ENCODE measurements at places on chromosomes 7 and 10.

GRCh38 chr7:111265394-111265793, 174.5 kb downstream of the LRRN3 start:
- no peak for DNase-seq

DNA sequence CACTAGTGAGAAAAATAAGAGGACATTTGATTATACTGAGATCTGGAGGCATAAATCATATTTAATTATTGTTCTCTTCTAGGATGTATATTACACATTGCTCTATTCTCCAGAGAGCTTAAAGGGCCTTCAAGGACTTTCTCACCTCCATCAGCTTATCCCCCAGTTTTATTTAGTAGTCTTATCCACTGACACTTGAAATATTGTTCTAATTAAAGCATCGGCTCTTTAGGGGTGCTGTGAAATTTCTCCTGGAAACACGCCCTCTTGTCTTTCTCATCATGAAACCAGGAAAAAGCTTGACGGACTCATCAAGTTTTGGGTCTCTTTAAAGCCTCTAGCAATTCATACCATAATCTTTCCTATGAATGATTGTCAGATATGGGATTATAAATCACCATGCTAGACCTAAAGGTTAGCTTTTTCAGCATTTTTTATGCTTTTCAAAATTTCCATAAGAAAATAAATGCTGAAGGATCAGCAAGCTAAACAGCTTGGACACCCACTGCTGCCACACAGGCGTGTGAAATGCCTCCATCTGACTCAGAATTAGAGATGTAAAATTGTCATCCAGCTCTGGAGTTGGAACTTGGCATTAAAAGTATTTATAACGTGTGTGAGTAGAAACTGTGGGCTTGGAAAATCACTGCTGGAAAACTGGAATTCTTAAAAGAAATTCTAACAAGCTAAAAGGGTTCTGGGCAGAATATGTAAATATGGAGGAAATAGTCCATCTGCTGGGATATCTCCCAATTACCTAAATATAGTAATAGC, 216.3 kb downstream of the CHRM2 start:
- DNase-seq, result no peak

- DNase-seq, result no peak
Observed at GRCh38 chr10:79066411-79067240, 2.1 kb upstream of the ZMIZ1 start.

DNA sequence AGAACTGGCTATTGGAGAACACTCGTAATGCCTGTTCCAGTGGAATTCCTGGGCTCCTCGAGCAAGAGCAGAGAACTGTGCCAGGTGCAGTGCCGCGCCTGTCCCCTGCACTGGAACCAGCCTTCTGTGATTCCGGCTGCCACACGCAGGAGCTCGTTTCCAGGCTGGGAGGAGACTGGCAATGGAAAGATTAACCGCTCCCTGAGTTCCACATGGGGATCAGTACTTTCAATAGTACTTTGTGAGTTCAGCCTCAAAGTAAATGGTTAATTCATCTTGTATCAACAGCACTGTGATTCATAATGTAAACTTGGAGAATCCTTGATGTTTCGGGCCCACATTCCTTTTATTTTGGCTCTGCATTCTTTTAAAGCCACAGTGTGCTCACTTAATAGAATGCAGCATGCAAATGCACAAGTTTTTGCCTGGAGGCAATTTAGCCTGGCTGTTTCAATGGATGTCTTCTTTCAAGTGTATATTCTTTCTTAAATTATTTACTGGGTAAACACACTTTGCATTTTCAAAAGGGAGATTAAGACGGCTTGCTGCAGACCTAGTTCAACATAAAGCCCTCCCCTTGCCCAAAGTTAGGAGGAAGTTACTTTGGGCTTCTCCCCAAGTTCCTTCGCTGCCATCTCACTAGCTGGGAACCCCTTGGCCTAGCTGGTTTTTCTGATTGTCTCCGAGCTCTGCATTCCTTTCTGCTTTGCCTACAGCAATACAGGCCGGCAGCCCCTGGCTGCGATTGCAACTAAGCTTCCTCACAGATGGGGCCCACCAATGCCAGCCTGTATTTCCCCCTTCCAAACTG, 138.1 kb upstream of the TCF7L2 start:
- no peak for DNase-seq

- no peak for DNase-seq
Observed at GRCh38 chr10:110493832-110494426, 3.8 kb upstream of the DUSP5 start.

DNA sequence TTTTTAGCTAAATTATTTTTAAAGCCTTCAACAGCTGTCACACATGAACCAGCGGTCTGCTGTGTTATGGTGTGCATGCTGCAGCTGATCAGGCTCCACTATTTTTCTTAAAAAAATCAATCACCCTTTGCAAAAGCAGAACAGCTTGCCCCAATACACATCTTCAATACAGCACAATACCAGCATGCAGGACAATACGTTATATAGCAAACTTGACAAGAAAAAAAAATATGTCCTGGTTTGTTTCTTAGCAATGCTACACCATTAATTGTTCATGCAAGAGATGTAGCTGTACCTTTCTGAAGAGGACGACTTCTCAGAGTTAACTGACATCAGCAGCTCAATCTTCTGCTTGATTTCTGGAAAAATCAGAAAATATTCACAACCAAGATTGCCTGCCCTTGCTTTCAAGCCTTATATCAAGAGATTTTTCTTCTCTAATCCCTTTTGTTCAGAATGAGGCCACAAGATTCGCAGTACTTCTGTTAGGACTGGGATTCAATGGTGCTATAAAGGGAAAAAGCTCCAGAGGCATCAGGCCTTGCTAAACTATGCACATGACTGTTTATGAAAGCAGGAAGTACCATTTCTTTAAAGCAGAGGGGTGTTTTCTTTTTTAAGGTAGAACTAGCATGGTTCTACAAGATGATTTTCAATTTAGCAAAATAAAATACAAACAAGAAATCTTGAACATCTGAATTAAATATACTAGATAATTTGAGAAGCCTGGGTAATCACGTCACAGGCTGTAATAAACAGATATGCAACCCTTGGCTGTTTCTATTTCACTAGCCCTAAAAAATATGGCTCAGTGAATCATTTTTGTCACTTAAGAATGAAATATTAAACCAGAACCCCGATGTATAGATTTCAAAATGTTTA, 120.0 kb downstream of the SRPK2 start:
- no peak for DNase-seq

DNA sequence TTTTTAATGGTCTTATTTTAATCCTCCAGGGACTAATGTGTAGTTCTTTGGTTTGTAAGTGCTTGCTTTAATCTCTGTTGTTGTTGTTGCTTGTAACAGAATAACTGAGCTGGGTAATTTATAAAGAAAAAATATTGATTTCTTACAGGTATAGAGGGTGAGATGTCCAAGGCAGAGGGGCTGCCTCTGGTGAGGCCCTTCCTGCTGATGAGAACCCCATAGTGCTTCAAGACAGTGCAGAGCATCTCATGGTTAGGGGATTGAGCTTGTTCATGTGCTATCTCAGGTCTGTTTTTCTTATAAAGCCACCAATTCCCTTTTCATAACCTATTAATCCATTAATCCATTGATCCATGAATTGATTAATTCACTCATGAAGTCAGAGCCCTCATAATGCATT, 516.3 kb upstream of the KCND2 start:
- DNase-seq, result no peak

GRCh38 chr10:94673614-94674321, 9.8 kb upstream of the CYP2C18 start:
- no peak for DNase-seq

DNA sequence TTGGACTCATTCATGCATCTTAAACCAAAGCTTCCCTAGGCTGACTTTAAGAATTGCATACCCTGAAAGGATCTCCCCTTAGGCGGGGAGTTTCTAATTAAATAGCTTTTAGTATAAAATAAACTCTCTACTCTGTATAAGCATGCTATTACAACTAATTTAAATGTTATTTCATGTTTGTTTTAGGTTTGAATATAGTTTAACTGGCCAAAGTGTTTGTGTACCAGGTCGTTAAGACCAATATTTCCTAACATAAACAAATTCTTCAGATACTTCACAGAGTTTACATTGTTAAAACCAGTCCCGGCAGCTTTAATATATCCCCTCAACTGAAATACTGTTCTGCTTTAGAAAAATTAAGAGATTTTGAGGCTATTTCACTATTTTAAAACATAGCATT, 2.3 kb downstream of the GLI3 start:
- DNase-seq, result no peak

- DNase-seq, result no peak
Observed at GRCh38 chr7:134686786-134687185, 40.1 kb downstream of the BPGM start.

- DNase-seq, result no peak
Observed at GRCh38 chr10:62189131-62189530, 79.5 kb downstream of the RTKN2 start.

DNA sequence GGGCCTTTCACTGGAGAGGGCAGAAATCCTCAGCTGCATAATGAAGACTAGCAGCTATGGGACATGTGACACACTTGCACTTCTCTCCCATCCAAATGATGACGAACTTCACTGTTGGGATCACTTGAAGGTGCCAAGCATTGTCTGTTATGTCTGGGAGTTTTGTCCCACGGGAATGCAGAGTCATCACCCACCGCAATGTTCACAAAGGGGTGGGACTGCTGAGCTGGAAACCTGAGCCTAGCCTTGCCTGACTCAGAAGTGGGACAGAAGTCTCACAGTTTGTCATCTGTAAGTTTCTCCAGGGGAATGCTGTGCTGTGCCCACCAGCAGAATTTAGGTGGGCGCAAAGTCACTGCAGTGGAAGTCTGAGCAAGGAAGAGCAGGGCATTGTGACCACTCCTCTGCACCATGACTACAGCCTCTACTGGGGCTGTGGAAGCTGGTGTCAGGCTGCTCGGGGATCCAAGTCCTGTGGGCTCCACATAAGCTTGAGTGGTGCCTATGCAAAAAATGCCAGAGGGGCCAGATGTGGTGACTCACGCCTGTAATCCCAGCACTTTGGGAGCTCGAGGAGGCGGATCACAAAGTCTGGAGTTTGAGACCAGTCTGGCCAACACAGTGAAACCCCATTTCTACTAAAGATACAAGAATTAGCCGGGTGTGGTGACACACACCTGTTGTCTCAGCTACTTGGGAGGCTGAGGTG, 472.0 kb upstream of the CNTNAP2 start:
- no peak for DNase-seq

- DNase-seq, result no peak
Observed at GRCh38 chr10:128386816-128387604, 260.8 kb upstream of the MKI67 start.

DNA sequence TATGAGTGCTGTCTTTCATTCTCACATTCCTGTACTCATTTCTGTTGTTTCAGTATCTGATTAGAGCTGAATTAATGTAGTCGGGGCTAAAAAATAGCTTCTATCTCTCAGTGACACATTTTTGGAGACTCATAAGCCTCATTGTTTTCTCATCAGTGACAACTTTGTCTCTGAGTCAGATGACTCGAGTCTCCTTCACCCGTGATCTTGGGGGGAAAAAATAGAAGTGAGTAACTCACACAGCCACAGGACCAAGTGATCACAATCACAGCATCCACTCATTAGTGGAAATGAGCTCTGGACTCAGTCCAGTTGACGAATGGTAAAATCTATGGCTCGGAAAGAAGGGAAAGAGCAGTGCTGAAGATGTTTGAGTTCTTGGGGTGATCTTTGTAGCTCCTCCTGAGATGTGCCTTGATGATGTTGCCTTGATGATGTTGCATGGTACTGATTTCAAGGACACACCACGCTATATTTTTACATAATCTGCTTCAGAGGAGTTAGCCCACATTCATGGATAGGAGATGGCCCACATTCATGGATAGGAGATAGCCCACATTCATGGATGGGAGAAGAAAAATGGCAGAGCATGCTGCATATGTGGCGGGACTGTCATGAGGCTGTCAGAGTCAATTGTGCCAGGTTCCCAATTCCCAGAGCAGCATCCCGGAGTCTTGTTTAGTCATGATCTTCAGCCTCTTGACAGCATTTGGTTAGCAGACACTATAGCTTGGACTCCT, 214.7 kb downstream of the CELF2 start:
- DNase-seq, result no peak

DNA sequence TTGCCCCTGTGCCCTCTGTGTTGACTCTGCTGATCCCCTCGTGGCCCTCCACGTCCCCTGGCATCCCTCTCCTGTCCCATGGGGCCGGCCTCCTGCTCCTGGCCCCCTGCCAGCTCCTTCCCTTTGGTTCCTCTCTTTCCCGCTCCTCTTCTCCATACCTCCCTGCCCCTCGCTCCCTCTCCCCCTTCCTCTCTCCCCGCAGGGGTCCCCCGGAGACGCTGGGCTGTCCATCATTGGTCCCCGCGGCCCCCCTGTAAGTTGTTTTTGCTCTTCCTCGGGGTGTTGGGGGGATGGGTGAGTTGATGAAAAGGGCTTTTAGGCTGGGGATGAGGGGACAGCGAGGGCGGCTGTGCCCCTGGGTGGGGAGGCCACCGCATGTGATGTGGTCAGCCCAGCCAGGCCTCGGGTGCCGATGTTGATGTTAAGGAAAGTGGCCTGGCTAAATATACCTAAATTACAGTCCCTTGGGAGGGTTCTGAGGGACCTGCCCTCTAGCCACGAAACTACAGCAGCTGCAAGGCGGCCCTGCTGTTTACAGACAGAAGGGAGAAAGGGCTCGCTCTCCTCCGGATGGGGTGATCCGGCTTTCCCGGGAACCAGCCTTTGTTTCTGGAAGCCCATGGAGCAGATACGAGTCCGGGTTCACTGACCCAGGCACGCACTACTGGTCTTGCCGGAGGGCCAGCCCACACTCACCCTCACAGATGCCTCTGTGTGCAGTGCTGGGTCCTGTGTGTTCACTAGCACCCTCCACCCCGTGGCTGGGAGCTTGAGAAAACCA, 78.8 kb downstream of the COL13A1 start:
- DNase-seq, result no peak

DNA sequence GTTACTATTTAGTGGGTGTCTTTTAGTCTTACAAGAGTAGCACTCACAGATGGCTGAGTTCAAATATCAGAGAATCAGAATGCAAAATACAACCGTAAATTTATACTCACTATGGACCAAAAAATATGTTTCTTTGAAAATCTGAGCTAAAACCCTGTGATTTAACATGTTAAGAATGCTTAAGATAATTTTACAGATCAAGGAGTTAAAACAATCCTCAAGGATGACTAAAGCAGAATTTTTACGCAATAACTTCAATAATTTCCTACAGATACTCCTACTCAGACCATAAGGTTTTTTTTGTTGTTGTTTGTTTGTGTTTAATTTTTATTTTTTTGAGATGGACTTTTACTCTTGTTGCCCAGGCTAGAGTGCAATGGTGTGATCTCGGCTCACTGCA, 47.9 kb upstream of the CCDC6 start:
- no peak for DNase-seq

DNA sequence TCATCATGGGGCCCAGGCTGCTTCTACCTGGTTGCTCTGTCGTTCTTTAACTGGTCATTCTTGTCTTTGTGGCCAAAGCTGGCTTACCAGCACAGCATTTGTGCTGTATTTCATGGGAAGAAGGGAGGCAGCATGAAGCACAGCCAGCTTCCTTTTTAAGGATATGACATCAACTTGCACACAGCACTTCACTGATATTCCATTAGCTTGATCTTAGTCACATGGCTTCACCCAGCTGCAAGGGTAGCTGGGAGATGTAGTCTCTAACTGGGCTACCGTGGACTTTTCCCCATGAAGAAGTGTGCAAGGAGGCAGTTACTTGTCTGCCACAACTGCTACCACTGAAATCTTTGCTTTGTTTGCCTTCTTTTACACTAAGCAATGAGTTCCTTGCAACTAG, 525.2 kb downstream of the LRMDA start:
- DNase-seq, result no peak

GRCh38 chr7:121286186-121286585, 42.6 kb upstream of the WNT16 start:
- no peak for DNase-seq
